ENCODE measurements at places on chromosomes 5 and 9. TPM values are rescaled to one million over a fixed set of nuclear protein-coding genes. Genes with fewer than 3 reads are reported as not detected.

DNA sequence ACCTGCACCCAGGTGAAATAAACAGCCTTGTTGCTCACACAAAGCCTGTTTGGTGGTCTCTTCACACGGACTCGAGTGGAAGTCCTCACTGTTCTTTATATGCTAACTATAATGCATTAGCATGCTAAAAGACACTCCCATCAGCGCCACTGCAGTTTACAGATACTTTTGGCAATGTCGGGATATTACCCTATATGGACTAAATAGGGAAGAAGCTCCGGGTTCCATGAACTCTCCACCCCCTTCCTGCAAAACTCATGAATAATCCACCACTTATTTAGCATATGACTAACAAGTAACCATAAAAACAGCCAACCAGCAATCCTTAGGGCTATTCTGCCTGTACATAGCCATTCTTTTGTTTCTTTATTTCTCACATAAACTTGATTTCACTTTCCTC is 426.2 kb upstream of the PTPRD start:
- DNase-seq: no peak
- no peaks in the 10 kb centered on the region for H3K4me1 ChIP-seq
- H3K36me3 ChIP-seq: no peaks in the 10 kb centered on the region
- H3K27me3 ChIP-seq: no peaks in the 10 kb centered on the region

DNA sequence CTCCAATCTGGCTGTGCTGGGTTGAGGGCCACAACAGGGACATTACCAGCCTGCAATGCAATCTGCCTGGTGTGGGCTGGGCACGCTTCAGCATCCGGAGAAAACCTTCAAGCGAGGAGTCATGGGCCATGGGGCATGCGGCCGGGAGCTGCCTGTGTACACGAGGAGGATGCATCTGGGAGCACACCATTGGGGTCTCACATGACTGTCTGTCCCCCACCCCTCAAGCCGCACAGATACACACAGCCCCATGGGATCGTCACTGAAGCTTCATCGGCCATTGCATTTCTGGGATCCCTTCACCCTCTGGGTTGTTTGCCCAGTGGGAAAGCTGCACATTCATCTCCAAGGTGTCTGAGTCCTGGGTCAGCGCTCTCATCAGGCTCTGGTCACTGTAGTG is 9.9 kb downstream of the LCN1 start:
- no peaks in the 10 kb centered on the region for H3K36me3 ChIP-seq
- peaks cover 21% of the 10 kb centered on the region for H3K27me3 ChIP-seq

The N4BP3 gene
- total RNA-seq: 17.4 TPM

The PCDHB6 gene
- not detected for total RNA-seq

The CDC23 gene
- 31.9 TPM for total RNA-seq

GRCh38 chr5:157193699-157194424 is 13.2 kb downstream of the ITK start:
- peaks cover 7% of the 10 kb centered on the region for H3K4me1 ChIP-seq
- no peaks in the 10 kb centered on the region for H3K36me3 ChIP-seq
- no peak overlapping the region for H3K27ac ChIP-seq
- DNase-seq: no peak

GRCh38 chr5:1648806-1649205 is 125.0 kb upstream of the LPCAT1 start:
- H3K27ac ChIP-seq: no peak overlapping the region
- H3K27me3 ChIP-seq: peaks cover 31% of the 10 kb centered on the region
- H3K4me1 ChIP-seq: peaks cover 28% of the 10 kb centered on the region
- no peak overlapping the region for H3K4me3 ChIP-seq

Measured in activated B cell treated with CpG ODN at 0.5 μM for 24 hours (primary cell).